ENCODE measurements at places on chromosomes 5 and 9.

GRCh38 chr9:19156805-19157204, 29.5 kb upstream of the PLIN2 start:
- DNase-seq, result no peak

GRCh38 chr9:115694014-115694413, 459.6 kb upstream of the PAPPA start:
- DNase-seq, result no peak

GRCh38 chr9:123378025-123378424, 22.0 kb downstream of the CRB2 start:
- no peak for DNase-seq

DNA sequence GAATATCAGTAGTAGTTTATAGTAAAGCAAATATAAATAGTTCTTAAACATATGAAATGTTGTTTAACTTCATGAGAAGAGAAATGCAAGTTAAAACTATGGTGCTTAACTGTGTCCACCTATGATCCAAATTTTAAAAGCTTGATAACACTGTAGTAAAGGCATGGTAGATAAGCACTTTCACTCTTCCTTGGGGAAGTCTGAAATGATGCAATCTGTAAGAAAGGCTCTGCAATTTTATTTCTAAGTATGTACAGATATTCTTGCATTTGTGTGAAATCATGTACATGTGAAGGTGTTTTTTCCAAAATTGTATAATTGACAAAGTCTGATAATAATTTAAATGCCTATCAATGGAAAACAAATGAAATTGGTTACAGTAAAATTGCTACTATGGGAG, 66.9 kb downstream of the SYK start:
- DNase-seq, result peak; percentile 54

- no peak for DNase-seq
Observed at GRCh38 chr5:37549411-37549810, 170.3 kb downstream of the WDR70 start.
